ENCODE measurements at places on chromosomes 12 and 14.

DNA sequence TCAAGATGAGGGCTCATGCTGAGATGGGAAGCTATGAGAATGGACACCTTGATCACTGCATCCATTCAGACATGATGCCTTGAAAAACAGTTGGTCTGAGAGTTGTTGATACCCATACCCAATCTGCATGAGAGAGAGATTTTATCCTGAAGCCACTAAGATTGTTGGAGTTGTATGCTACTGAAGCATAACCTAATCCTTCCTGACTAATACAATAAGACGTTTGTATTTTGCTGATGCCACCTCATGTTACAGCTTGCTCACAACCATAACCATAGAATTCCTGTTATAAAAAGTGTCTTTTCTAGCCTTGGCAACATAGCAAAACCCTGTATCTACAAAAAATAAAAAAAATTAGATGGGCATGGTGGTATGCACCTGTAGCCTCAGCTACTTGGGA is 12.7 kb upstream of the SERPINA1 start:
- no peak for DNase-seq

- DNase-seq = no peak
These were observed 43.8 kb downstream of the DDHD1 start for GRCh38 chr14:53109105-53110041.

- no peak for DNase-seq
These were observed 40.1 kb upstream of the TSPAN9 start for GRCh38 chr12:3036901-3037600.

DNA sequence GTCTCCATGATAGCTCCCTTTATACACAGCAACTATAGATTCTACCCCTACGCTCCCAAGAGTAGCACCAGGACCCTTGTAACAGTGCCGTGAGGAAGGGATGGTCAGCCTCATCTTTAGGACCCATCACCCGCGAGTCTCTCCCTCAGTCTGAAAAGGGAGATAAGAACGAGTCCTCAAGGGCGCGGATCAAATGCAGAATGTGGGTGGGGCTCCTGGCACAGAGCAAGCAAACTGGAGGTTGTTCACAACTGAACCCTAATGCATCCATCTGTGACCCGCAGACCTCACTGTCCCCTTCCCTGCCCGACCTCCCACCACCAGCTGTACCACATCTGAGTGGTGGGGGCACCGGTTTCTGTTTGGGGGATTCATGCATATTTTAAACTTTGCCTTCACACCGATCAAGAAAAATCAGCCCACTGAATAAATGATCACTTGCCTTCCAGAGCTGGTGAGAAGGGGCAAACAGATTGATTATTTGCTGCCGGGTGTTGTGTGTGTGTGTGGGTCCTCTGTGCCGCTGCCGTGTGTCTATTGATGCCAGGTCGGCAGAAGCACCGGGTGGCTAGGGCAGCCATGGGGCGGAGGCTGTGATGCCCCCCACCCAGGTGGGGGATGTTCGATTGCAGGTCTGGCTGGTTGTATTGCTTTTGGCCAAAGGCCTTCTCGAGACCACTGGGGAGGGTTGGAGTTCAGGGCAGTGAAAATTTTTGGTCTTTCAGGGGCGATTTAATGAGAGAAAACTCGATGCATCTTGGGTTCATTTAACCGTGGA is 35.7 kb upstream of the BEGAIN start:
- DNase-seq = no peak

- no peak for DNase-seq
These were observed 1.2 kb upstream of the C1R start for GRCh38 chr12:7093486-7093885.

GRCh38 chr14:62303437-62303836 is 541.2 kb downstream of the SNAPC1 start:
- no peak for DNase-seq

DNA sequence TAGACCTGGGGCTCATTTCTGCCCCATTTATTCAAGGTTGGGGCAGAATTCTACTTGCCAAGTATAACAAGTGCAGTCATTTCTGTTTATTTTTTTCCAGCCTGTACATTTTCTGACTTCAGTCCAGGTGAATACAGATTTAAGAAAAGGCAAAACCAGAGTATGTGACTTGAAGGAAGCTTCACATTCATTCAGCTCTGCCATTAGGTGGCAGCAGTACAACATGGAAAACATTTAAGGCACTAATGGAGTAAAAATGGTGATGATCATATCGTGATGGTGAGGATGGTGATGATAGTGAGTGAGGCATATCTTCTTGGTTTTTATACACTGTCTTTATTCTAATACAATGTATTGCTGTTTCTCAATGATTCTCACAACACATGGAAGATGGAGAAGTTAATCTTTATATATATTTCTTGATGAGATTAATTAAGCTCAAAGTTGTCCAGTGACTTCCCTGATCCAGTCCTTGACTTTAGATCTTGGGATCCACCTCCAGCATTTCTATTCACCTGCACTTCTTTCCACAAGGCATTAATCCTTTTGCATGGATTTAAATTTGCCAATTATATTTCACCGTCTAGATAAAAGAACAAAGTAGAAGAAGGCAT is 176.7 kb upstream of the SEL1L start:
- DNase-seq = no peak

- DNase-seq = no peak
These were observed 42.8 kb downstream of the KDM2B start for GRCh38 chr12:121537814-121538698.

GRCh38 chr14:54763761-54764160 is 138.9 kb downstream of the GCH1 start:
- no peak for DNase-seq

DNA sequence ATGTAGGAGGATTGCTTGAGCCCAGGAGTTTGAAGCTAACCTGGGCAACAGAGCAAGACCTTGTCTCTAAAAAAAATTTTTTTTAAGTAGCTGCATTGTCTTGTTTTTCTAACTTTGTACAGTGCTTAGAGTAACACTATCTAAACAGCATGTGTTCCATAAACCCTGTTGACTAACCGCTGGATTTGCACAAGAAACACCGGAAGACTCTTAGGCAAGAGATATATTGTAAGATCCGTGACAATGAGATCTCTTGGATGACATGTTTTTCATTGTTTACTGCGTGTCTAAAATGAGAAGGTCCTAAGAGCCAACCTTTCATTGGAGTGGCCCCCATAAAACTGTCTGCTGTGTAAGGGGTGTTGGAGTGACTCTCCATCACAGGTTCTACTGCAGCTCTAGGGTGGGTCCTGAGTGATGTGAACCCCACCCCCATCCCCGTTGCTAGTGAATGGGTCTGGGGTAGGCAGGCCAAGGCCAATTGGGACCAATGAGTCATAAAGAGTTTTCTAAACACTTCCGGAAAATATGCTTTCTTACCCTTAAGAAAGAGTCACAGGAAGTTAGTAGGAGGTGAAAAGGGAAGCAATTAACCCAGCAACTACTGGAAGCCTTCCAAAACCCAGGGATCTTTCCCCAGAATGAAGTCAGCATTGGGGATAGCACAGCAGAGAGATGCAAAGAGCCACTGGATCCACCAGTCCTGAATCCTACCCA is 24.3 kb upstream of the PCNX1 start:
- no peak for DNase-seq
